ENCODE measurements at places on chromosomes 7 and 10. TPM values are rescaled to one million over a fixed set of nuclear protein-coding genes. Genes with fewer than 3 reads are reported as not detected.

DNA sequence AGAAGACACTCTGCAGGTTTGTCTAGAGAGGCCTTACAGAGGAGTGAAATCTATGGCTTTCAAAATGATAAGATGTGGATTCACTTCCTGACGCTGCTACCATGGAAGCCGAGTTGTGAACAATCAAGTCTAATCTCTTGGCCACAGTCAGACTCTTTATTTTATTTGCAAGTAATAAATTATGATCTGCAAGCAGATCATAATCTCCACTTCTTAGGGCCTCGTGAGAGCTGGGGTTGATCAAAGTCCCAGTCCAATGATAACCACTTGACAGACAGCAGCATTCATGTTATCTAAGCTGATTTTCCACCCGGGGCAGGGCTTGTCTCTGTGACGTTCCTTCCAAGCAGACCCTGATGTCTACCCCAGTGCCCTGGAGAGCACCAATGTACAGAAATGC lies 776.4 kb upstream of the AUTS2 start:
- no peak for DNase-seq

GRCh38 chr7:121336579-121336978 lies 7.8 kb downstream of the WNT16 start:
- no peak for DNase-seq

DNA sequence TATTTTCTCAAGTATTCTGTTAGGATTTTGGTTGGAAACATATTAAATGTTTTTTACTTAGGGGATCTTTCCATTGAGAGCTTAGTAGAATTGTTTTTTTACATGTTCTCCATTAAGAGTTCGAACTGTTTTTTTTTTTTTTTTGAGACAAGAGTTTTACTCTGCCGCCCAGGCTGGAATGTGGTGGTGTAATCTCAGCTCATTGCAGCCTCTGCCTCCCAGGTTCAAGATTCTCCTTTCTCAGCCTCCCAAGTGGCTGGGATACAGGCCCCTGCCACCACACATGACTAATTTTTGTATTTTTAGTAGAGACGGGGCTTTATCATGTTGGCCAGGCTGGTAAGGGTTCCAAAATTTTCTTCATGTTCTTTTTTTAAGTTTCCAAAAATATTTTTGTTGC lies 33.2 kb downstream of the MPLKIP start:
- no peak for DNase-seq

- DNase-seq = no peak
Observed at GRCh38 chr7:124457841-124458240, 307.8 kb downstream of the GPR37 start.

GRCh38 chr7:9945857-9946256 lies 1027.8 kb upstream of the PHF14 start:
- DNase-seq = no peak

DNA sequence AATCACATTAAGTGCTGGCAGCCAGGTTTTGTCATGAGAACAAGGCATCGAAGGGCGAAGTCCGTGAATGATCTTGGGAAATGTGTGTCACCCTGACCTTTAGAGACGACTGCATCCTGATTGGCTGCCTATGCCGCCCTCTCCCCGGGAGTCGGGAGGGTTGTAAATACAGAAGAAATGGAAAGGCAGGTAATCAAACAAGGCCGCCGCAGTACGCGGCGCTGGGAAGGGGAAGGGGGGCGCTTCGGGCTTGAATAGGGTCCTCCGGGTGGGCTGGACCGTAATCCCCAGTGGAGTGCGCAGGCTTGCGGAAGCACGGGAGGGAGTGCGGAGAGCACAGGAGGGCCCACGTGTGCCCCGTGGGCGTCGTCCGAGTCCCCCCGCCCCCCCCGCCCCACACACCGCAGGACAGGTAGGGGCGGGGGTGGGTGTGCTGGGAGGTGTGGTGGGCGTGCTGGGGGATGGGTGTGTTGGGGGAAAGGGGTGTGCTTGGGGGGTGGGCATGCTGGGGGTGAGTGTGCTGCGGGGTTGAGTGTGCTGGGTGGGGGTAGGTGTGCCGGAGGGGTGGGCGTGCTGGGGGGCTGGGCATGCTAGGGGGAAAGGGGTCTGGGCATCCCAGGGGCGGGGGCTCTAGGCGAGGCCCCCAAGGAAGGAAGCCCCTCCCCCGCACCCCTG lies 169.4 kb downstream of the ARHGAP12 start:
- DNase-seq = peak; percentile 65

MTG1 gene
- total RNA-seq = 40.8 TPM

SMARCD3 gene
- 47.4 TPM for total RNA-seq

NOLC1 gene
- total RNA-seq = 65.5 TPM

All from thyroid gland (tissue), 4 donors.